CD4-positive, alpha-beta T cell (primary cell): ENCODE measurements at places on chromosomes 6 and 20.

- H3K4me3 ChIP-seq = no peak overlapping the region
- DNase-seq = no peak
- H3K27ac ChIP-seq = no peak overlapping the region
- H3K36me3 ChIP-seq = no peaks in the 10 kb centered on the region
Measured at GRCh38 chr20:36407199-36407733, 101.1 kb downstream of the DLGAP4 start.

- no peak overlapping the region for H3K27ac ChIP-seq
- H3K4me1 ChIP-seq = no peaks in the 10 kb centered on the region
- no peak for DNase-seq
Measured at GRCh38 chr6:20866036-20866435, 331.8 kb downstream of the CDKAL1 start.

GRCh38 chr20:40565001-40565681 lies 123.9 kb downstream of the MAFB start:
- H3K27ac ChIP-seq = no peak overlapping the region
- H3K4me3 ChIP-seq = no peak overlapping the region
- no peaks in the 10 kb centered on the region for H3K27me3 ChIP-seq
- no peaks in the 10 kb centered on the region for H3K36me3 ChIP-seq
- H3K4me1 ChIP-seq = no peaks in the 10 kb centered on the region
- no peak for DNase-seq

DNA sequence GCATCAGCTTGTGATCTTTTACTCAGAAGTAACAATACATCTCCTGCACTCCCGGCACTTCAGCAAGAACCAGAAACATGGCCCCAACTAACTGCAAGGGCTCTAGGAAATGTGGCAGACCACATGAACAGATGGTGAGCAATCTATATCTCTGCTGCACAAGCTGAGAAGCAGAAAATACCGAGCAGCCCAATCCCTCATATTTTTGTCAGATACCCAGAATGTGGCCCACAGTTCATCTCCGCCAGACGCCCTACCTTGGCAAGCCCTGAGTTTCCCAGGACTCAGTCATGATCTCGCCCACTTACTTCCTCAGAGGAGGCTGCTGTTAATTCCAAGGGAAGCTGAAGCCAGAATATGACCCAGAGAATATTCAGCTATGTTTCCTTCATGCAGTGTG lies 63.1 kb upstream of the PHACTR1 start:
- H3K36me3 ChIP-seq = no peaks in the 10 kb centered on the region
- H3K27ac ChIP-seq = no peak overlapping the region
- no peaks in the 10 kb centered on the region for H3K4me1 ChIP-seq
- H3K27me3 ChIP-seq = no peaks in the 10 kb centered on the region

GRCh38 chr6:53956068-53956711 lies 155.1 kb upstream of the MLIP start:
- H3K36me3 ChIP-seq = no peaks in the 10 kb centered on the region
- H3K4me3 ChIP-seq = no peak overlapping the region
- H3K27ac ChIP-seq = no peak overlapping the region
- no peaks in the 10 kb centered on the region for H3K27me3 ChIP-seq
- no peak for DNase-seq
- no peaks in the 10 kb centered on the region for H3K4me1 ChIP-seq

- no peaks in the 10 kb centered on the region for H3K36me3 ChIP-seq
- H3K27me3 ChIP-seq = peaks cover 2% of the 10 kb centered on the region
- H3K4me3 ChIP-seq = no peak overlapping the region
- DNase-seq = no peak
Measured at GRCh38 chr20:48335308-48336050, 492.3 kb downstream of the PREX1 start.

DNA sequence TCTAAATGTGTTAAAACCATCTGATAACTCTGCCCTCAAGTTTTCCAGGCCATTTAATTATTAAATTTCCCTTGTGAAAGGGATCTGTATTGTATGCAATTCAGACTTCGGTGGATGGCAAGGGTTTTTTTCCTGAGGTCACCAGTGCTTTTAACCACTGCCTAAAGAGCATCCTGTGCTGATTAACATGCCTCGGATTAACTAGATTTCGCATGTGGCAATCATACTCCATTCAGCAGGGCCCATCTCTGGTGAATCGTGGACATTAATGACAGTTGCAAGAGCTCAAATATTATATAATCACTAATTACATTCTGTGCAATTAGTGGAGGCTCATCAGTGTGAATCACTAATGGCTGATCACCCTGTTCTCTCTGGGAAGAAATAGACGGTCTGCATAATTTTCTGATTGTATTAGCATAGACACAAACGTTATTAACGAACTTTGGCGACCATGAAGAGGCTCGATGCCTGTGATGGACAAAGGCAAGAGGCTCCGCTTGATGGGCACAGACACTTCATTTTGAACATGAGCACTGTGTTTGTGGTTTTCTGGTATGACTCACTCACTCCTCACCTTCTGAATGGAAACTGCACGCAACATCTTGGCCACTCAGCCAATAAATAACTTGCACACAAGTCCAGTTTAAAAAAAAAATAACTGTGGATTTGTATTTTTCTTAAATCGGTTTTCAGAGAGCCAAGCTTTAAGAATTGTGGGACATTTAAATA lies 31.4 kb downstream of the LINC00237 start:
- no peak overlapping the region for H3K27ac ChIP-seq
- H3K36me3 ChIP-seq = no peaks in the 10 kb centered on the region
- no peaks in the 10 kb centered on the region for H3K4me1 ChIP-seq
- DNase-seq = no peak
- peaks cover 5% of the 10 kb centered on the region for H3K27me3 ChIP-seq

- H3K36me3 ChIP-seq = no peaks in the 10 kb centered on the region
- peaks cover 28% of the 10 kb centered on the region for H3K4me1 ChIP-seq
- no peak overlapping the region for H3K27ac ChIP-seq
- no peaks in the 10 kb centered on the region for H3K27me3 ChIP-seq
- DNase-seq = no peak
- H3K4me3 ChIP-seq = peak overlapping the region; percentile 70
Measured at GRCh38 chr20:4014031-4014474, 1.3 kb downstream of the RNF24 start.

- no peak overlapping the region for H3K27ac ChIP-seq
- H3K4me3 ChIP-seq = no peak overlapping the region
- peaks cover 20% of the 10 kb centered on the region for H3K4me1 ChIP-seq
- no peaks in the 10 kb centered on the region for H3K36me3 ChIP-seq
- H3K27me3 ChIP-seq = no peaks in the 10 kb centered on the region
- DNase-seq = no peak
Measured at GRCh38 chr6:135212020-135212806, 31.1 kb downstream of the MYB start.

DNA sequence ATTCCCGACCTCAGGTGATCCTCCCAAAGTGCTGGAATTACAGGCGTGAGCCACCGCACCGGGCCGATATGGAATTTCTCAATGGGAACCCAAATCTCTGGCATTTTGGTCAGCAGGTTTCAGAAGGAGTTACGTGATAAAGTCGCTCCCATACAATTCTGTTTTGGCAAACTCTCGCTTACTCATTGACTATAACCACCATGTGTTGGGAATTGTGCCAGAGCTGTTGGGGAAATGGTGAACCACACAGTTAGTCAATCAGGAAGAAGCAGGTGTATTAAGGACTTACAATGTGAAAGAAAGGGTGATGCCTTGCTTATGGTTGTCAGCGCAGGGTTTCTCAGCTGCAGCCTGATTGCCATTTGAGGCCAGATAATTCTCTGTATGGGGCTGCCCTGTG lies 410.5 kb downstream of the QKI start:
- no peaks in the 10 kb centered on the region for H3K4me1 ChIP-seq
- no peak overlapping the region for H3K4me3 ChIP-seq
- no peak for DNase-seq
- H3K27ac ChIP-seq = no peak overlapping the region
